ENCODE measurements at places on chromosomes 7 and 10. TPM values are rescaled to one million over a fixed set of nuclear protein-coding genes. Genes with fewer than 3 reads are reported as not detected.
A peak's percentile ranks its signal among the peaks of the same experiment; 100 is the strongest.

Gene HHEX
- 10.0 TPM for total RNA-seq

Gene MMP21
- 0.13 TPM for total RNA-seq

Gene CALHM2
- 26.0 TPM for total RNA-seq

- peak; percentile 75 for DNase-seq
These were observed 163.8 kb downstream of the GRK5 start for GRCh38 chr10:119370972-119371703.

DNA sequence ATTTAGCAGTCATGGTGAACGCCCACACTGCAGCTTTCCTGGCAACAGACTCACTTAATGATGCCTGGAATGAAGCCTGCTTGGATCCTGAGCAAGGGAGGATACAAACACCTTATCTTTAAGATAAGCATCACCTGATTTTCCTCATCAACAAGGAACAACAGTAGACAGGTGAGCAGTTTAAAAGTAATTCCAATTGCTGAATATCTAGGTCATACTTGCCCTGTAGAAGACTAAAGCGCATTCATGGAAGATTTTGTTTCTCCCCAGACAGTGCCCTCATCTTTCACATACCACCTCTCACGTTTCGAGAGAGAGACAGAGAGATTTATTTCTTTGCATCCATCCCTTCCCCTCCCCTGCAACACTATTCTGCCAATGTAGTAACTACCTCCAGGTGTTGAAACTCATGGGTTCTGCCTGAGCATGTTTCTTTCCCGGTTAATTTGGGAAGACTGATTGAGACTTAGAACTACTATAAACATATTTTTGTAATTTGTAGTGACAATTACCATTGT, 660.7 kb downstream of the PARD3 start:
- no peak for DNase-seq

DNA sequence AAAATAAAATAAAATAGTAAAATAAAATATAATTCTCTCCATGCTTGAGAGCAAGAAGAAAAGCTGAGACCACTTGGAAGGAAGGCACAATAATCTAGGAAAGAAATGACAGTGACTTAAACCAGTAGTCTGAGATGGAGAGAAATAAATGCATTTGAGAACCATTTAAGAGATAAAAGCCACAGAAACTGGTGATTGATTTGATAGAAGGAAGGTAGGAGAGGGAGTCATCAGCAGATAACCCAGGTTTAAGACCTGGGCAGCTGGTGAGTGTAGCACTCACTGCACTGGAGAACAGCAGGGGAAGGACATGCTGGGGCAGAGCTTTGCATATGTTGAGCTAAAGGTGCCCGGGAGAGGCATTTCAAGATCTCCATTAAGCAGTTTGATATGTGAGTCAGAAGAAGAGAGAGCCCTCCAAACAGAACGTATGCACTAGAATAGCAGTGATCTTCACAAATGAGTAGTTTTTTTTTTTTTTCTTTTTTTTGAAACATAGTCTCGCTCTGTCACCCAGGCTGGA, 268.0 kb downstream of the DYNC1I1 start:
- DNase-seq = no peak
